Left renal pelvis (tissue), 4 donors: ENCODE measurements at places on chromosomes 11 and 22. TPM values are rescaled to one million over a fixed set of nuclear protein-coding genes. Genes with fewer than 3 reads are reported as not detected.

GRCh38 chr11:125331357-125332035 is 164.6 kb downstream of the FEZ1 start:
- DNase-seq: no peak

GRCh38 chr11:46275964-46276641 is 1.4 kb upstream of the CREB3L1 start:
- DNase-seq: no peak

DNA sequence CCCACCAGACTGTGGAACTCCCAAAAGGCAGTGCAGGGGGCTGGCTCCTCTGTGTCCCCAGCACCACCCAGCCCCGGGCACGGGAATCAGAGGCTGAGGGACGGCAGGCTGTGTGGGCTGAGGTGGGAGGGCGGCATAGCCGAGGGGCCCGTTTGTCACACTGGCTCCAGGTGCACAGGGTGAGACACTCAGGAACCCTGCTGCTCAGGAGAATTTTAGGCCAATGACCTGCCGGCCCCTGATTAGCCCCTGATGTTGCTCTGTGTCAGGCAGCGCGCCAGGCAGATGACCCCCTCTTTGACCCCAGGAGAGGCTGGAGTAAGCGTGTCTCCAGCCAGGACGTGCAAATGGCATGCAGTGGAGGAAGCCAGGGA is 52.7 kb downstream of the RTL6 start:
- DNase-seq: no peak

GRCh38 chr11:1564535-1565172 is 7.4 kb downstream of the DUSP8 start:
- no peak for DNase-seq

DNA sequence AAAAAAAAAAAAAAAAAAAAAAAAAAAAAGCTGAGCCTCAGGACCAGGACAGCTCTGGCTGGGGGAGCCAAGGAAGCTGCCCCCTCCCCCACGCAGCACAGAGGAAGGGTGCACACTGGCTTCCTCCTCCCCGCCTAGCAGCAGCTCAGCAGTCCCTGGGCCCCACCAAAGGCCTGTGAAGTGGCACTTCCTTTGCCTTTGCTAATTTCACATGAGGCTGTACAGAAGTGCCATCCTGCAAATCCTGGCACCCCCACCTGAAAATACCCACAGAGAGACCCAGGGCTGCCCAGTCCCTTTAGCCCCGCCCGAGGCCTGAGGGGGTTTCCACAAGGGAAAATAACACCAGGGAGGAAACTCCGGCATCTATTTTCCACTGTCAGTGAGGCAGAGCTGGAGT is 3.9 kb downstream of the RHOG start:
- no peak for DNase-seq

GRCh38 chr22:38706901-38707195 is 1.1 kb downstream of the GTPBP1 start:
- no peak for DNase-seq

- DNase-seq: no peak
Measured at GRCh38 chr22:20427104-20427944, 10.3 kb downstream of the SCARF2 start.

DNA sequence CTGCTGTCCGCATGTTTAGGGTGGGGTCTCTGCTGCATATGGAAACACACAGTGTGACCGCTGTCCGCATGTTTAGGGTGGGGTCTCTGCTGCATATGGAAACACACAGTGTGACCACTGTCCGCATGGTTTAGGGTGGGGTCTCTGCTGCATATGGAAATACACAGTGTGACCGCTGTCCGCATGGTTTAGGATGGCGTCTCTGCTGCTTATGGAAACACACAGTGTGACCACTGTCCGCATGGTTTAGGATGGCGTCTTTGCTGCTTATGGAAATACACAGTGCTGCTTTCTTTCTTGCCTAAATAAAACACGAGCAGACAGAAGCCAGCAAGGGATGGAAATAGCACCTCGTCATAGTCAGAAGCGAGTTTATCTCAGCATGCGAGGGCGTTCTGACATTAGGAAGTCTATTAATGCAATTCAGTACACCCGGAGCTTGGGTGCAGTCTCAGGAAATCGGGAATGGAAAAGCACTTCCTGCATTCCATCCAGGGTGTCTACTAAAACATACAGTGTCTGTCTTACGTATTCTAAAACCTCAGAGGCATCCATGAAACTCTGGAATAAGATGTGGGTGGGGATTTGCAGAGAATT is 32.6 kb upstream of the TOLLIP start:
- DNase-seq: no peak

DNA sequence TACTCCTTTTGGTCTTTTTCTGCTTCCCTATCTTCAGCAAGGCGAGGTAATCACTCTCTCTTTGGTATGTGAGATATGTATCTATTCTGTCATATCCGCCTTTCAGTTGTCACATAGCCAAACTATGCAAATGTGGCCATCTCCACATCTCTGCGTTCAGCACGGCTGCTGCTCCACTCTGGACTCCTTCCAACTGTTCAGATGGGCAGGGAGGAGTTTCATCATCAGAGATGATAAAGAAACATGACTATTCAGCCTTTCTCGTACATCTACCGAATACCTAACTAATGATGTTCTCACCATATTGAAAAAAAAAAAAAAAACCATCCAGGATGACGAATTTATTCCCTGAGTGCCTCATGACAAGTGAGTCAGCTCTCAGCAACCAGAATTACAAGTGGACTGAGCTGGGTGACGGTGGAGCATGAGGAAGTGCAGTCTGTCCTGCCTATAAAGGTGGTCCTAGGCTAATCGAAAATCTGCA is 899.6 kb downstream of the OPCML start:
- no peak for DNase-seq

DNA sequence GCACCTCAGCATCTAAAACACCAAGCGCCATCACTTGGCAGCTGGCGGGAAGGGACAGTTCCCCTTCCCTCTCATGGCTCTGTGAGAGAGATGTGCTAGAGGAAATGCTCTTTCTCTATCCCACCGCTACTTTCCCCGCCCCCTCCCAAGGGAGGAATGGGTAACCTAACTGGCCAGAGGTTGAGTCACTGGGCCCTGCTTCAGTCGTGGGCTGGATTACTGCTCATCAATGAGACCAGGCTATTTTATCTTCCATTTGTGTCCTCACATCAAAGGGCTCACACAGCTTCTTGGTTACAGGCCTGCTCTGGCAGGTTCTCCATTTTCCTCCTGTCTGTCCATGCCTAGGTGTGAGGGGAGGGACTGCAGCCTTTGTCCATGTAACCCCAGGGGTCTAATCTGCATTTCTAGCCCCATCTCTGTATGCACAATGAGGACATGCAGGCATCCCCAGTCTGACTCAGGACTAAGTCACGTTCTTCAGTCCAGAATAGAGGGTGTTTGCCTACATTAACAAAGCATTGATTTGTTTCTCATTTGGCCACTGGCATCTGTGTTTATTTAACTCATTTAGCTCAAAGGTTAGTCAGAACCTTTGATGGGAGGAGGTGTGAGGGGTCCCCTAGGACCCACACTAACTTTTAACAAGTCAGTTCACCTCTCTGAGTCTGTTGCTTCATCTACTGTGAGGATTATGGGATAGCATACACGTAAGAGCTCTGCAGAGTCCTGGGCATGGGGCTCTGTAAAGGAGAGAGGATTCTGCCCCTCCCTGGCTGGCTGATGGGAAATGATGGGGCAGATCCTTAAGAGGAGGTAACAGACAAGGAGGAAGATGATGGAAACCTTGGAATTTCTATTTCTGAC is 99.1 kb downstream of the XRRA1 start:
- DNase-seq: no peak

GRCh38 chr11:13826505-13827278 is 135.8 kb upstream of the SPON1 start:
- no peak for DNase-seq

DNA sequence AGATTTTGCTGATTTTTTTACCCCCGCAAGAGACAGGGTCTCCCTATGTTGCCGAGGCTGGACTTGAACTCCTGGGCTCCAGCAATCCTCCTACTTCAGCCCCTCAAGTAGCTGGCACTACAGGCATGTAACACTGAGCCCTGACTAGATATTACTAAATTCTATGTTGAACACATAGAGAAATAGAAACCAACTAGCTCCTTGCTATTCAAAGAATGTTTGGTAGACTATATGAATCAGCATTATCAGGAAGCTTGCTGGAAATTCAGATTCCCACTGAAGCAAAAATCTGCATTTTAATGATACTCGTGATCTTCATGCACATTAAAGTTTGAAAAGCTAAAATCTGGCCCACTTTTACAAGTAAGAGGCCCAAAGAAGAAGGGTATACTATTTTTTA is 11.9 kb downstream of the TMEM41B start:
- DNase-seq: no peak

GRCh38 chr11:30876663-30877396 is 290.7 kb upstream of the MPPED2 start:
- DNase-seq: no peak

DNA sequence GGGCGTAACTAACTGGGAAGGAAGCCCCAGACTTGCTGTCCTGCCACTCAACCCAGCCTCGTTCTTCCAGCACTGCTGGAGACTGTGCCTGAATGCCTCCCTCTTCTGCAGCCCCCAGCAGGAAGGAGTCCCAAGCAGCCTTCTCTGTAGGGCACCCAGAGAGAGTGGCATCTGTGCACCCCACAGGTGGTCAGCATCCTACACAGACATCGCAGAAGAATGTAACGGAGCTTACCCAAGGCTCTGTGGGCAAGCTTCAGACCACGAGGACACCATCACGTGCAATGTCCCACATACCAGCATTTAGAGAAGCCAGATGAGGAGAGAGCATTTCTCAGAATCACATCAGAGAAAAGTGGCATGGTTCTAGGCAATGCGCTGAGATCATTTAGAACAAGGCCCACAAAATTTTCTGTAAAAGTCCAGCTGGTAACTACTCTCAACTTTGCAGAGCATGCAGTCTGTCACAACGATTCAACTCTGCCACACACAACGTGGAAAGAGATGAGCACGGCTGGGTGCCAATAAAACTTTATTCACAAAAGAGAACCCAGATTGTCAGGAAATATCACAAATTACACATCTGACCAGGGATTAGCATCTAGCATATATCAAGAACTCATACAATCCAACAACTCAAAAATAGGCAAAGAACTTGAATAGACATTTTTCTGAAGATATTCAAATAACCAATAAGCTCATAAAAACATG is 33.4 kb downstream of the SHANK2 start:
- no peak for DNase-seq

GRCh38 chr22:41799486-41800347 is 762 bp upstream of the CCDC134 start:
- no peak for DNase-seq

GRCh38 chr22:45649809-45650208 is 21.8 kb upstream of the ATXN10 start:
- no peak for DNase-seq

The PICK1 gene
- polyA plus RNA-seq: 35.8 TPM

The NCAM1 gene
- 201 TPM for polyA plus RNA-seq

The MRGPRE gene
- polyA plus RNA-seq: not detected

The SLC22A12 gene
- polyA plus RNA-seq: 5.3 TPM

The DGCR6 gene
- 2.3 TPM for polyA plus RNA-seq

The PHOX2A gene
- not detected for polyA plus RNA-seq

The ALX4 gene
- polyA plus RNA-seq: 0.06 TPM
